Fibroblast of skin of scalp (primary cell): ENCODE measurements at places on chromosomes 5 and 9.
A peak's percentile ranks its signal among the peaks of the same experiment; 100 is the strongest.

DNA sequence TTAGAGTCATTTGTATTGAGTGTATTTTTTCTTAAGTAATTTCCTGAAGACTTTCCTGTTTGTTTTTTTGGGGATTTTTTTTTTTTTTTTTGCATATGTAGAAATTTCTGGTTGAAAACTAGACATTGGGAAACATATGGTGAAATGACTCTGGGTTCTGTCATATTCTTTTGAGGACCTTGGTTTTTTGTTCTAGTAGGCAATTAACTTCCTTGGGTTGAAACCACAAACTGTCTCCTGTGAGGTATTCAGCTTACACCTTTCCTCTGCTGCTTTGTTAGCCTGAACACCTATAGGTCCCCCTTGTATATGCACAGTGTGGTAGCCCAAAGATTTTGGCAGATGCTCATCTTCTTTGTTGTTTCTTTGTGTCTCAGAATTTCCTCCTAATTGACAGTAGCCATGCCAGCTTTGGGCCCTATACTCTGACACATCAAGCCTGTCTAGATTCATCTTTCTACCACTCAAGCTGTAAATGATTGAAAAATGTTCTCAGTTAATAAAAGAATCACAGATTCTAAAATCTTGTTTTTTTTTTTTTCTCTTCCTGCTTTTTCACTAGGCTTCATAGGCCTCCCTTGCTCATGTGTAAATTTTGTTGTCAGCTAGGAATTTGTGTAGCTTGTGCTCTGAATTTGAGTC, 140.6 kb downstream of the COMMD10 start:
- no peak for DNase-seq

GRCh38 chr9:87421734-87422133, 75.9 kb upstream of the DAPK1 start:
- DNase-seq = no peak

DNA sequence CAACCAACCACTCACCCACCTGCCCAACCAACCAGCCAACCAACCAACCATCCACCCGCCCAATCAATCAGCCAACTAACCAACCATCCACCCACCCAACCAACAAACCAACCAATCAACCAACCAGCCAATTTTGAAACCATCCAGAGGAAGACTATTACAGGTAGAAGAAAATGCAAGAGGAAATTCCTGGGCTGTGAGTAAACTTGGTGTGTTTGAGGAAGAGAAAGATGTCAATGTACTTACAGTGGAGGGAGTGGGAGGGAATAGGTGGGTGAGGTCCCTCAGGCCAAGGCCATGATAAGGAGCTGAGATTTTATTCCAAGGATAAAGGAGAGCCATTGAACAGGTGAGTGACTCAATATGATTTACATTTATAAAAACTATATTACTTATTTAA, 30.4 kb downstream of the C9orf57 start:
- no peak for DNase-seq

- DNase-seq = no peak
Observed at GRCh38 chr9:14103115-14103514, 210.8 kb downstream of the NFIB start.

DNA sequence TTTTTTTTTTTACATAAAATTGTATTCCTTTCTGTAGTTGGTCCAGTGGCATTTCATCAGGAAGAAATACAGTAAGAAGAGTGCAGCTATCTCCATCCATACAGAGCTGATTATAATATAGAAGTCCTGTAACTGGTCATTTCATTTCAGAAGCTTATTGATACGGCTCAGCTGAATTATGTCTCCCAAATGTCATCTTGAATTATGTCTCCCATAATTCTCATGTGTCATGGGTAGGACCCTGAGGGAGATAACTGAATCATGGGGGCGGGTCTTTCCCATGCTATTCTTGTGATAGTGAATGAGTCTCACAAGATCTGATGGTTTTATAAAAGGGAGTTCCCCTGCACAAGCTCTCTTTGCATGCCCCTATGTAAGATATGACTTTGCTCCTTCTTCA, 492.9 kb downstream of the CHSY3 start:
- DNase-seq = no peak

DNA sequence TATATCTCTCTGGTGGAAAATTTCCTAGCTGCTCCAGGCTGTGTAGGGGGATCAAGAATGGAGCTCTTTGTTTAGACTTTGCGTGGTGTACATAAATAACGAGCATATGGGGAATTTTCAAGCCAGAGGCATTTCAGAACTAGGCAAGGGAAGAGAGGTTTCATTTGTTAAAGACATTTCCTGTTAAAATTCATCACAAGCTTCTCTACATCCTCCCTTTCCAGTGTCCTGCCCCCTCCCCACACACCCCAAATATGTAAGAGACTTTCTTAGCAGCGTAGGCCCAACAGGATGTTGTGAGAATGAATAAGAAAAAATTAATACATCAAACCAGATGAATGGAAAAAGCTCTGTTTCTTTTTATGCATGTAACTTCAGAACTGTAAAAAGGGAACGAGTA, 150.3 kb downstream of the GPBP1 start:
- DNase-seq = peak; percentile 32

GRCh38 chr9:70679845-70680244, 265.4 kb upstream of the KLF9 start:
- no peak for DNase-seq

DNA sequence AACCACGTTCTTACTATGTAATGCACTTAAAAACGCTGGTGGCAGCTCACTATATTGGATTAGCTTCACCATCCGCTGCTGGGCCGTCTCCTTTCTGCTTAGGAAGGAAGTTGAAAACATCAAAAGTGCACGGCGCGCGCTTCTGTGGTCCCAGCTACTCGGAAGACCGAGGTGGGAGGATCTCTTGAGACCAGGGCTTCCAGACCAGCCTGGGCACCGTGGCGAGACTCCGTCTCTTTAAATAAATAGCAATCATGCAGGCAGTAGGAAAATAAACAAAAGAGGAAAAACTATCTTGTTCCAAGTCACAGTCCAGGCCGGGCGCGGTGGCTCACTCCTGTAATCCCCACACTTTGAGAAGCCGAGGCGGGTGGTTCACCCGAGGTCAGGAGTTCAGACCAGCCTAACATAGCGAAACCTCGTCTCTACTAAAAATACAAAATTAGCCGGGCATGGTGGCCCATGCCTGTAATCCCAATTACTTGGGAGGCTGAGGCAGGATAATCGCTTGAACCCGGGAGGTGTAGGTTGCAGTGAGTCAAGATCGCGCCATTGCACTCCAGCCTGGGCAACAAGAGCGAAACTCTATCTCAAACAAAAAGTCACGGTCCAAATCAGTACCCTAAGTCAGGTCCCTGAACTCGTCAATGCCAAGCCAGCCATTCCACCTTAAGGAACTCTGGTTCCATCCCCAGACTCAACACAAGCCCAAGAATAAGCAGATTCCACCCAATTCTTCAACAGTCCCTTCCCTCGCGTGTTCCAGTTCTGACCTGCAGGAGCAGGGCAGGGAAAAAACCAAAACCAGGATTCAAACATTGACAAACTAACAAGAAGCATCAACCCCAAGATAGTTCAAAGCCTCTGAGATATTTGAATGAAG, 1.0 kb upstream of the GOLGA1 start:
- DNase-seq = peak; percentile 55

GRCh38 chr5:5751987-5752386, 329.5 kb downstream of the ICE1 start:
- DNase-seq = no peak

DNA sequence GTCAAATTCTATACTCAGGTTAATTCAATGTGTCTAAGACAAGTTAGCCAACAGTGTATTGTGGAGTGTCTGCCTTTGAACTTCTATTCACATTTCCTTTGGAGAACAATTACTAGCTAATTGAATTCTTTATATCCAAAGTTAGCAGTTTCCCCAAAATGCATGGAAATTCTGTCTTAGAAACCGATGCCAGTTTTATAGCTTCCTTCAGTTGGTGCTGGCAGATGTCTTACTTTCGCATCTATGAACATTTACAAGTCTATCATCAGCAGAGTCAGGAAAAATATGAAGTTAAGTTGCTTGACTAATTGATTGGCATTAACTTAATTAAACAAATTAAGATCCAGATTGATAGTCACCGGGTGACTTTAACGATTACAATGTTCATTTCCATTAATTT, 527.6 kb upstream of the CDH18 start:
- no peak for DNase-seq

DNA sequence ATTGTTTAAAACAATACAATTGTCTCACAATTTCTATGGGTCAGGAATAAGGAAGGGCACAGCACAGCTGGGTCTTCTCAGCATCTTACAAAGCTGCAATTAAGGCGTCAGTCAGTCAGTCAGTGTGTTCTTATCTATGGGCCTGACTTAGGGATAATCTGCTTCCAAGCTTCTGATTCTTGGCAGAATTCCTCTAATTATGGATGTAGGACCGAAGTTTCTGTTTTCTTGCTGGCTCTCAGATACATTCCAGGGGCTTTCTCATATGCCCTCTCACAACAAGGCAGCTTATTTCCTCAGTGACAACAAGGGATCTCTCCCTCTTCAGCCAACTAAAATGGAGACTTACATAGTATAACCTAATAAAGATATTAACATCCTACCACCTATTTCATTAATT, 1925.3 kb upstream of the ACO1 start:
- no peak for DNase-seq

DNA sequence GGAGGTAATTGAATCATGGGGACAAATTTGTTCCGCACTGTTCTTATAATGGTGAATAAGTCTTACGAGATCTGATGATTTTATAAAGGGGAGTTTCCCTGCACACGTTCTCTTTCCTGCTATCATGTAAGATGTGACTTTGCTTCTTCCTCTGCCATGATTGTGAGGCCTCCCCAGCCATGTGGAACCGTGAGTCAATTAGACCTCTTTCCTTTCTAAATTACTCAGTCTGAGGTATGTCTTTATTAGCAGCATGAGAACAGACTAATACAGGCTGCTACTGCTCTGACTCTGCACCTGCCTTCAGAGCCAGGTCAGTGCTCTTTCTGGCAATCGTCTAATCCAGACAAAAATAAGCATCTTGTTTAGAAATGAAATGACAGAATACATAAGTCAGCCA, 479.2 kb upstream of the TUSC1 start:
- no peak for DNase-seq

GRCh38 chr5:140391312-140391711, 10.3 kb upstream of the ANKHD1 start:
- DNase-seq = peak; percentile 23

DNA sequence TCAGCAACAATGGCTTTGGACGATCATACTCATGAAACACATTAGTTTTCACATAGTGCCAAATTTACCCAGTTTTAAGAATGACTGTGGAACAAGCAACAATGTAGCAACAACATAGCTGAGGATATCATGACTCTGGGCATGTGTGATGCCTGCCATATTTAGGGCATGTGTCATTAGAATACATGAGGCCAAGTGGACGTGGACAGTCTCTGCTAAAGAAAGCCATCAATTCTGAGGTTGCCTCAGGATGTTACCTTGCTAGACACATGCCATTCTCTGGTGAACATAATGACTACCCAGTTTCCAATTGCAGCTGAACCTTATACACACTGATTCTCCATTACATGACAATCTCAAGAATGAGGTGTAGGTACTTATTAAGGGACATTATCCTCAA, 103.3 kb upstream of the ADAMTS19 start:
- no peak for DNase-seq

DNA sequence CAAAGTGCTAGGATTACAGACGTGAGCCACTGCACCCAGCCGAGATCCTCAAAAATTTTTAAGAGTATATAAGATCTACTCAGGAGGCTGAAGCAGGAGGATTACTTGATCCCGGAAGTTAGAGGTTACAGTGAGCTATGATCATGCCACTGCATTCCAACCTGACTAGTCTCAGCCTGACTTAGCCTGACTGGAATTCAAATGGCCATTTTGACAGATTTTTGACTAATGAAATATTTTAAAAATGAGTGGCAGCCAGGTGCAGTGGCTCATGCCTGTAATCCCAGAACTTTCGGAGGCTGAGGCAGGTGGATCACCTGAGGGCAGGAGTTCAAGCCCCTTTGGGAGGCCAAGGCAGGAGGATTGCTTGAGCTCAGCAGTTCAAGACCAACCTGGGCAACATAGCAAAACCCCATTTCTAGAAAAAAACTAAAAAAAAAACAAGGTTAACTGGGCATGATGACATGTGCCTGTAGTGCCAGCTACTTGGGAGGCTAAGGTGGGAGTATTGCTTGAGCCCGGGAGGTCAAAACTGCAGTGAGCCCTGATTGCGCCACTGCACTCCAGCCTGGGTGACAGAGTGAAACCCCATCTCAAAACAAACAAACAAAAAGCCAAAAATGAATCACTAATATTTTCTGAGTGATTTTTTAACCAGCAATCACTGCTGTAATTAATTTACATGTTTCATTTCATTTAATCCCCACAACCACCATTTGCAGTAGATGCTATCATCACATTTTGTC, 16.6 kb downstream of the ATOX1 start:
- DNase-seq = peak; percentile 88

DNA sequence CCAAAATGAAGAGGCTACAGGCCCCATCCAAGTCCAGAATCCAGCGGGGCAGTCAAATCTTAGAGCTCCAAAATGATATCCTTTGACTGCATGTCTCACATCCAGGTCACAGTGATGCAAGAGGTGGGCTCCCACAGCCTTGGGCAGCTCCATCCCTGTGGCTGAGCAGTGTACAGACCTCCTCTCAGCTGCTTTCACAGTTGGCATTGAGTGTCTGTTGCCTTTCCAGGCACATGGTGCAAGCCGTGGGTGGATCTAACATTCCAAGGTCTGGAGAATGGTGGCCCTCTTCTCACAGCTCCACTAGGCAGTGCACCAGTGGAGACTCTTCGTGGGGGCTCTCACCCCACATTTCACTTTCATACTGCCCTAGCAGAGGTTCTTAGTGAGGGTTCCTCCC, 120.7 kb downstream of the GIN1 start:
- DNase-seq = no peak

DNA sequence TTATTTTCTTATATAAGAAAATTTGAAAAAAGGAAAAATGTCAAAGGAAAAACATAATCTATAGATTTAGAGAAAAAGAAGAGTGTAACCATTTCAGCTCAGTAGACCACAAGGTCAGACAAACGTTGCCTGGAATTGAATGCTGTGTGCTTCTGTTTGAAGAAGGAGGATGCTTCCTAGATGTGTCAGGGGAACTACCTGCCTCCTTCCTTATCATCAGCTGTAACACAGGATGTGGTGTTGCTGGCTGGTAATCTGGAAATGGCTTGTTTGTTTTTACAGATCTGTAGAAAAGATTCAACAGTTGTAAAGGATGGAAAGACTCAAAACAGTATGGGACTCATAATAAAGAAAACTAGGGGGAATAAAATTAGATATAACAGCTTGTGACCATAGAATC, 160.7 kb upstream of the MEF2C start:
- no peak for DNase-seq

GRCh38 chr9:306907-307306, 92.2 kb downstream of the DOCK8 start:
- DNase-seq = no peak

- DNase-seq = no peak
Observed at GRCh38 chr5:71873191-71873591, 154.1 kb downstream of the CARTPT start.

DNA sequence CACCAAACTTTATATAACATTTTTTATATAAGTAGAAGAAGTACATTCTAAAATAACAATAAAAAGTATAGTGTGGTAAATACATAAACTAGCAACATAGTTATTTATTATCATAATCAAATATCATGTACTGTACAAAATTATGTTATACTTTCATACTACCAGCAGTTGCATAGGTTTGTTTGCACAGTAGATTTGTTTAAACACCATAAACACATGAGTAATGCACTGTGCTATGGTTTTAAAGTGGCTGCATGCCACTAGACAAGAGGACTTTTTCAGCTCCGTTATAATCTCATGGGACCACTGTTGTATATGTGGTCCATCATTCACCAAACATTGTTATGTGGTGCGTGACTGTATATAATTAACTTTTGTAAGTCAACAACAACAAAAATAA, 137.6 kb downstream of the DRD1 start:
- no peak for DNase-seq

- DNase-seq = no peak
Observed at GRCh38 chr9:4734150-4734549, 6.9 kb downstream of the AK3 start.
